ENCODE measurements at places on chromosomes 3 and 15.

DNA sequence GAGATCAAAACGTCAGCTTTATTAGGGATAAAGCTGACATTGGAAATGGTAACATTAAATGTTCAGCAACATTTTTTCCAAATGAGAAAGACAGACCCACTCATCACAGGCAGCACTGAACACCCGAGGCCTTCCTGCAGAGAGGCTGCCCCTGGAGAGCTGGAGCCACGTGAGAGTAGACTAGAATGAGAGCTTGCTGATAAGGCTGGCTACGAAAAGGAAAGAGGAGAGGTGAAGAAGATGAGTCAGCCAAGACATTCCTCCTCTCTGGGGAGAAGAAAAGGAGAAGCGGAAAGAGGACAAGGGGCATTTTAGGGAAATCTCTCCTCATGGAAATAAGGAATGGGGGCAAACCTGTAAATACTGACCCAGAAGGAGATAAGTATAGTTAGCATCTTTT, 7.3 kb downstream of the CYP19A1 start:
- no peak for DNase-seq

DNA sequence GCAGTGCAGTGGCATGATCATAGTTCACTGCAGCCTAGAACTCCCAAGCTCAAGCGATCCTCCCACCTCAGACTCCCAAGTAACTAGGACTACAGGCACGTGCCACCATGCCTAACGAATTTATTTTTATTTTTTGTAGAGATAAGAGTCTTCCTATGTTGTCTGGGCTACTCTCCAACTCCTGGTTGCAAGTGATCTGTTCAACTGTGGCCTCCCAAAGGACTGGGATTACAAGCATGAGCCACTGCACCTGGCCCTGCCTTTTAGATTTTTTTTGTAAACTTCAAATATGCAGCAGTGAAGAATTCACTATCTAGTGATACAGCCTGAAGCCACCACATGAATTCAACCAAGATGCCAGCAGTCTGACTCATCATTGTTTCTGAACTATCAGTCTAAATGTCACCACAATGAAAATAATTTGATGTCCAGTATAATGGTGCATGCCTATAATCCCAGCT, 32.7 kb downstream of the UBXN7 start:
- DNase-seq = no peak

GRCh38 chr3:152970851-152971250, 135.9 kb downstream of the P2RY1 start:
- no peak for DNase-seq

GRCh38 chr3:150005243-150006112, 34.8 kb upstream of the PFN2 start:
- DNase-seq = no peak

GRCh38 chr15:43229977-43230376, 9.2 kb upstream of the EPB42 start:
- DNase-seq = no peak

DNA sequence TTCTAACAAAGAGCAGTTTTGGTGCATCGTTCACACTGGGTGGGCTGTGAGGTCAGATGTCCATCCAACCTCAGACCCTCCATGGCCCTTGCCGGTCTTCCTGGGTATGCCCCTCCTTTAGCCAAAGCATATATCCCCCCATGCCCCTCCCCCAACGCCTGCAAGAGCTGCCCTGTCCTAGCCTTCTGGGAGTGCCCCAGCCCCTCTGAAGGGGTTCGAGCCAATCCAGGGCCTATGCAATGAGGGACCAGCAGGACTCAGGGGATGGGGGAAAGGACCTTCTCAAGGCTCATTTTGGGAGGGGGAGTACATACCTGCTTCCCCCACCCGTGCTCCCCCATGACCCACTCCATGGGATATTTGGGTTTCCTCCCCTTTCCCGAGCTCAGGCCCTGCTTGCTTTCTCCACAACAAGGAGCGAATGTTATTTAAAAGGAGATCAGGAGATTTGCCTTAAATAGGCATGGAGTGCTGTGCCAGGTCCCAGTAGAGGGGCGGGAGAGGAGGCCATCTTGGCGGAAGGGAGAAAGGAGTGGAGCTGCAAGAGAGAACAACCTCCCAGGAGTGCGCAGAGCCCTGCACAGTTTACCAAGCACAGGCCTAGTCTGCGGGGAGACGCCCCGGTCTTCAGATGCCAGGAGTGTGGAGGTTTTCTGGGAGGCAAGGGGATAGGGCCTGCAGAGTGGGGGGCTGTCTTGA, 18.2 kb downstream of the PIF1 start:
- no peak for DNase-seq

Data from NCI-H2171 (cell line).